ENCODE measurements at places on chromosomes 2 and 18. TPM values are rescaled to one million over a fixed set of nuclear protein-coding genes. Genes with fewer than 3 reads are reported as not detected.

DNA sequence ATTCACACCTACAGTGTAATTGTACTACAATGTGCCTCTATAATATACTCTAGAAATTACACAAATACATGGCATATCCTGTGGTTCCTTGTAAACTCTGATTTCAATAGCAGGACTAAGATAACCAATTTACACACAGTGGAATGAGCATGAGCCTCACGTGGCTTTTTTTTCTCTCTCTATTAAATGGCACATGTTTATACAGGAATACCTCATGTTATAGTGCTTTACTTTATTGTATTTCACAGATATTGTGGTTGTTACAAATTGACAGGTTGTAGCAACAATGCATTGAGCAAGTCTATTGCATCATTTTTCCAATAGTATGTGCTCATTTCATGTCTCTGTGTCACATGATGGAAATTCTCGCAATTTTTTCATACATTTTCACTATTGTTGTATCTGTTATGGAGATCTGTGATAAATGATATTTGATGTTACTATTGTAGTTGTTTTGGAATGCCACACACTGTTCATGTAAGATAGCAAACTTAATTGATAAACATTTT lies 260.0 kb downstream of the FSIP2 start:
- no peak for DNase-seq

DNA sequence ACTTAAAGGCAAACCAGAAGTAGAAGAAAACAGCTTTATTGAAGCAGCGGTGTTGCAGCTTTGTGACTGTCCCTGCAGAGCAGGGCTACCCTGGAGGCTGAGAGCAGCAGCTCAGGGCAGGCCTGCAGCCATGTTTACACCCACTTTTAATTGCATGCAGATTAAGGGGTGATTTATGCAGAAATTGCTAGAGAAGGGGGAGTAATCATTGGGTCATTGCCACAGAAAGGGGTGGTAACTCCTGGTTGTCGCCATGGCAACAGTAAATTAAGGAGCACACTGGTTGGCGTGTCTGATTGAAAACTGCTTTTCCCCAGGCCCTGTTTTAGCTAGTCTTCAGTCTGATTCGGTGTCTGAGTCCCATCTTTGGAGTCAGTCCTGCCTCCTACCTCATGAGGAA lies 195.4 kb upstream of the HDAC4 start:
- peak; percentile 42 for DNase-seq

GRCh38 chr2:25226827-25227226 lies 58.4 kb upstream of the POMC start:
- DNase-seq = no peak

The DSC3 gene
- polyA plus RNA-seq = 3.7 TPM

GRCh38 chr2:233051241-233052149 lies 8.6 kb upstream of the INPP5D start:
- no peak for DNase-seq

- DNase-seq = no peak
These were observed 292.4 kb downstream of the SS18 start for GRCh38 chr18:25798046-25798445.

- no peak for DNase-seq
These were observed 40.9 kb downstream of the CDH7 start for GRCh38 chr18:65791719-65792118.

The MRO gene
- 2.9 TPM for polyA plus RNA-seq

The LYPD6B gene
- 33.6 TPM for polyA plus RNA-seq

GRCh38 chr2:182667315-182667695 lies 48.8 kb upstream of the DNAJC10 start:
- DNase-seq = no peak

The KLHL30 gene
- polyA plus RNA-seq = 0.24 TPM

- no peak for DNase-seq
These were observed 47.6 kb upstream of the TCF7L1 start for GRCh38 chr2:85085563-85085962.

The SLC23A3 gene
- polyA plus RNA-seq = 29.0 TPM

- no peak for DNase-seq
These were observed 136.5 kb downstream of the CNTNAP5 start for GRCh38 chr2:124161542-124161941.

GRCh38 chr2:96143848-96144480 lies 1.3 kb downstream of the DUSP2 start:
- DNase-seq = no peak

DNA sequence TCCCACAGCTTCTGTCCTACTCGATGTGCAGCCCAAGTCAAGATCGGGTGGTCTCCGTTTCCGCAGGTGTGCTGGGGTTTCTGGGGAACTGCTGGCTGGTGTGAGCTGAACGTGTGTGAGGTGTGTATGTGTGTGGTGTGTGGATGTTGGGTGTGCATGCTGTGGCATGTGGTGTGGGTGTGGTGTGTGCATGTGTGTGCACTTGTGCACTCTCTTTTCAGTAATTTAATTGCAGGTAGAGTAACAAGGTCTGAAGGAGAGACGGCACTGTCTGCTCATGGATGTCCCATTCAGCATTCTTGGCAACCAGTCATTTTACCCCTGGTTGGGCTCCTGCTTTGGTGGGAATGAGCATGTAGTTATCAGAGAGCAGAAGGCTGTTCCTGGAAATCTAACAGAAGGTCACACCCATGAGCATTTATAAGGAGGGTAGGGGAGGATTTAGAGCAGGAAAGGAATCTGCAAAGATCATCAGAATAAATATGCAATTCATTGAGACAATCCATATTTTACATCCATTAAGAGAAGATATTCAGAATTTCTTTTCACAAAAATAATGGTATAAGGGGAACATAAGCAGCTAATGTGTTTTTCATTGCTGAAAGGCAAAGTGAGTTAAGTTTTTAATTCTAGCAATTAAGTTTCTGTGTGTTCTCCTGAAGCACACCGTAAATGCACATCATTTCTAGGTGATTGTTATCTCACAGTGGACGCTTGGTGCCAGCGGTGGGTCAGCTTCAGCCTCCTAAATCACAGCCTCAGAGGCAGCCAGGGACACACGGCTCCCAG lies 60.7 kb downstream of the ADI1 start:
- no peak for DNase-seq

The CACNB4 gene
- 14.4 TPM for polyA plus RNA-seq

The CELF4 gene
- 2.2 TPM for polyA plus RNA-seq

- peak; percentile 80 for DNase-seq
These were observed 26.5 kb downstream of the CRACDL start for GRCh38 chr2:98909317-98910211.

The FAM110C gene
- polyA plus RNA-seq = 10.0 TPM

DNA sequence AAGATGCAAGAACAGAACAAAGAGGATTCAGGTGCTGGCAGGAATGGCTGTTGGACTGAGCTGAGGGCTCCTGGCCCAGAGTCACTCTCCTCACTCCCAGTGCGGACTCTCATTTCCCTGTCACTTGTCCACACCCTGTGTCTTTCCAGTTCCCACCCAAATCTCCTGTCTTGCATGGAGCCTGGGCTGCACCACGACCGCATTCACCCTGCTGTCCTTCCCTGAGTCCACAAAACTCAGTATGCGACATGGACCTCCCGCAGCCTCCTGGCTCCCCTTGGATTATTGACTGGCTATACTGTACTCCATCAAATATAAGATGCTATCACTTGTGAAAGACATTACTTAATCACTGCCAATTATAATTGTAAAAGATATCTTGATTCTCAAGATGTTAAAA lies 2.5 kb upstream of the ITM2C start:
- DNase-seq = no peak

The CHRND gene
- 1.2 TPM for polyA plus RNA-seq

The SERPINB12 gene
- not detected for polyA plus RNA-seq

DNA sequence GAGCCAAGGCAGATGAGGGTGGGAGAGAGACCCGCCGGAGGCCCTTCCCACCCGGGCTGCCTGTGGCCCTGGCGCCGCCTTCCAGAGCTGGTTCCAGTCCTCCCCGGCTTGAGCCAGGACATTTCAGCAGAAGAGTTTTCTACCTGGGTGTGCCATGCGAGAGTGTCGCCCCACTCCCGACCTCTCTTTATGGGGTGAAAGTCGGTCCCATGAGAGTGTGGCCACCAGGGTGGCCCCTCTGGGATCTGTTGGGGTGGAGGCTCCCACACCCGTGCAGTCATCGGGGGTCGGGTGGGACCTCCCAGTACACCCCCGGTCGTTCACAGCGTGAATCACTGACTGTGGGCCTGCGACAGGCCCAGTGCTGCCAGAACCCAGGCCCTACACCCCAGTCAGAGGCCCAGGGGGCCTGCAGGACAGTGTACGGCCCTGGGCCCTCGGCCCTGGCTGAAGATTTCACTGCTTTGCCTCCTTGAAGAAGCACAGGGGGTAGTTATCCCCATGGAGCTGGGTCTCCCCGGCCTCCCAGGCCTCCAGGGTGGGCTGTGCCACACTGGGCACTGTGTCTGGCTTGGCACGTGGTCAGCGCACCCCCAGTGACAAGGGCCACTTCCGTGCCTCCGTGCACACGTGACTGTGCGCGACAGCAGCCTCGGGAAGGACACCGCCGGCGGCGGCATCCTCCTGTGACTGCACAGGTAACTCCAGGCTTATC lies 5.9 kb downstream of the NFATC1 start:
- DNase-seq = no peak

DNA sequence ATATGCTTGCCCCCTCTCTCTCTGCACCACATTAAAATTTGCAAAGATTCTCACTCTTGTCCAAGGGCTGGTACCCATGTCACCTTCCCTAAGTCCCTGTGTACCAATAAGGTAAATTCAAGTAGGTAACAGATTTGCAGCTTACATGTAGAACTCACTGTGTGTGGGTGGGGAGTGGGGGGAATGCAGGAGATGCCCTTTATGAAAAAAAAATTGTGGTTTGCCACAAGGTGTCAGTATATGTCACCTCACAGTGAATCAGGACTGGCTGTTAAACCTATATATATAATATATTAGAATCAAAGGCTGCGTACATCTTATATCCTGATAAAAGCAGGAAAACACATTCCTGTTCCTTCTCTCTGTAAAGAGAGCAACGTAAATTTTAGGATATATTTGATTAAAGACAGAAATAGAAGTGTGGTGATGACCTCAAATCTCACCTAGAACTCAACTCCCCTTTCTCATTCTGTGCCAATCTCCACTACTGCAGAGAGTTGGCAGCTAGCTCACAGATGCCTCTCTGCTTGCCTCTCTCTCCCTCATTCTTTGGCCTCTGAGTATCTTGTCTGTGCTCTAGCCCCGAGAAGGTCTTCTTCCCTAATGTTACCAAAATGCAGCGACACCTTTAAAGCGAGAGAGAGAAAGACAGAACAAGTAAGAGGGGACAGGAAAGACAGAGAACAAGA lies 536 bp downstream of the XDH start:
- DNase-seq = no peak

- no peak for DNase-seq
These were observed 152.9 kb downstream of the PXDN start for GRCh38 chr2:1591461-1591770.

The RIT2 gene
- polyA plus RNA-seq = 0.10 TPM

The IFIH1 gene
- polyA plus RNA-seq = 7.6 TPM

GRCh38 chr2:157055660-157056199 lies 201.8 kb upstream of the GALNT5 start:
- peak; percentile 11 for DNase-seq

- DNase-seq = no peak
These were observed 1834.1 kb upstream of the PIK3C3 start for GRCh38 chr18:40120796-40121391.

DNA sequence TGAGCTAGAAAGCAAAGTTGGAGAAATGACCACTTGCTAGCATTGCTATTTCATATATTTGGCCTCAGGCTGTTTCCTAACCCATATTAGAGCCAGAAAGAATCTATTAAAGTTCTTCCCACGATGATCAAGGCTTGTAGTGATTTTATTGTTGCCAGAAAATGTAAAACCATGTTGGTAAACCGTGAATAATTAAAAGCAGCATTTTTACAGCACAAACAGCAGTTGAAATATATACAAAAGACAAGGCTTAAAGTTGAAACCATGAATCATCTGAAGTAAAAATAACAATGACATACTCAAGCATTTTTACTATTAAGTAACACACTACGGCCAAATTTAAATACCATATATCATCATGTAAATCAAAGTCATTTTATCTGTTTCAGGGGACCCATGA lies 27.7 kb upstream of the DSC3 start:
- DNase-seq = peak; percentile 5

- DNase-seq = no peak
These were observed 814.5 kb upstream of the LRATD1 start for GRCh38 chr2:13818002-13818401.

DNA sequence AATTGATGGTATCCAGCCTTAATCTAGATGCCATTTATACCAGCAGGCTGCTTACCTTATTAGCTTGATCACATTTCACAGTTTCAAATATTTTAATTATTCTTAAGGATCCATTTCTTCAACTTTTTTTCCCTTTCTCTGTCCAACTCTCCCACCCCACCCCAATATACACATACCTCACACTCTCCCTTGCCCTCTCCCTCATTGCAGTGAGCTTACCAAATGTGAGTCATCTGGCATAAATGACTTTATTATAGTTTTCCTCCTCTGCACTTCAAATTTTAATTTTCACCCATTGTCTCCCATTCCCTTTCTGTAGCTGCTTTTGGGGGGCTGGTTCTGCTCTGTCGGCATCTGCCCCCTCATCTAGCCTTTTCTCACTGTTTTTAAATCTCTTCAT lies 12.9 kb downstream of the HTR2B start:
- no peak for DNase-seq

GRCh38 chr2:181070836-181071200 lies 90.4 kb downstream of the UBE2E3 start:
- DNase-seq = no peak

DNA sequence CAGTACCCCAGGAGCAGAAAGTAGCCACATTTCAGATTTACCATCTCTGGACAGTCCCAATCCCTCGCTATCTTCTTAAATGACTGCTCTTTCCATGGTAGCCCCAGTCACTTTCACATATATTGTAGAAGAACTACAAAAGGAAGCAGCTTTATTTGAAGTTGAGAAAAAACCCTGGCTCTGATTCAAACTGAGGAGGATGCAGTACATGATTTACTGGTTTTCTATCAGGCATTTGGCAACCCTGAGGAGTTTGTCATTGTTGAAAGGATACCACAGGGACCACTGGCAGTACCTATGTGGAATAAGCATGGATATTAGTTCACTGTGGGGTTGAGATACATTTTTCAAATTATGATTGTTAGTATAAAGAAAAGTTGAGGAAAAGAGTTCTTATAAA lies 640.9 kb upstream of the SETBP1 start:
- DNase-seq = no peak

- no peak for DNase-seq
These were observed 113.1 kb downstream of the SPP2 start for GRCh38 chr2:234163510-234164045.

The TMEM200C gene
- polyA plus RNA-seq = 1.1 TPM

The ARHGAP15 gene
- 4.5 TPM for polyA plus RNA-seq

DNA sequence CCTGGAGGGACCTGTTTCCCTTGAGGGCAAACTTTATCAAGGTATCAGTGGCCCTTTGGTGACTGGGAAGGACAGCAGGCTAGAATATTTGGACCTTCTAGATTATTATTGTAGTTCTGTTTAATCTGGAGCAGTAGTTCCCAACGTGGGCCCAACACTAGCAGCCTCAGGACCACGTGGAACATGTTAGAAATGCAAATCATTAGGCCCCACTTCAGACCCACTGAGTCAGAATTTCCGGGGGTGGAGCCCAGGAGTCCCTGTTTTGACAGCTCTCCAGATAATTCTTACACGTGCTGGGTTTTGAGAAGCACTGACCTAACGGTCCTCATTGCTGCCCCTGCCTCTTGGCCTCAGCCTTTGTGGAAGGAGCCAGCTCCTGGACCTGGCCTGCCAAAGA lies 25.5 kb upstream of the DYNC2LI1 start:
- no peak for DNase-seq

GRCh38 chr2:82803307-82803706 lies 1655.8 kb downstream of the SUCLG1 start:
- no peak for DNase-seq

GRCh38 chr2:150595803-150596470 lies 108.5 kb upstream of the RND3 start:
- peak; percentile 14 for DNase-seq

- DNase-seq = no peak
These were observed 123.6 kb downstream of the MAP3K20 start for GRCh38 chr2:173199294-173199693.
